ENCODE measurements at places on chromosomes 3 and 15.

DNA sequence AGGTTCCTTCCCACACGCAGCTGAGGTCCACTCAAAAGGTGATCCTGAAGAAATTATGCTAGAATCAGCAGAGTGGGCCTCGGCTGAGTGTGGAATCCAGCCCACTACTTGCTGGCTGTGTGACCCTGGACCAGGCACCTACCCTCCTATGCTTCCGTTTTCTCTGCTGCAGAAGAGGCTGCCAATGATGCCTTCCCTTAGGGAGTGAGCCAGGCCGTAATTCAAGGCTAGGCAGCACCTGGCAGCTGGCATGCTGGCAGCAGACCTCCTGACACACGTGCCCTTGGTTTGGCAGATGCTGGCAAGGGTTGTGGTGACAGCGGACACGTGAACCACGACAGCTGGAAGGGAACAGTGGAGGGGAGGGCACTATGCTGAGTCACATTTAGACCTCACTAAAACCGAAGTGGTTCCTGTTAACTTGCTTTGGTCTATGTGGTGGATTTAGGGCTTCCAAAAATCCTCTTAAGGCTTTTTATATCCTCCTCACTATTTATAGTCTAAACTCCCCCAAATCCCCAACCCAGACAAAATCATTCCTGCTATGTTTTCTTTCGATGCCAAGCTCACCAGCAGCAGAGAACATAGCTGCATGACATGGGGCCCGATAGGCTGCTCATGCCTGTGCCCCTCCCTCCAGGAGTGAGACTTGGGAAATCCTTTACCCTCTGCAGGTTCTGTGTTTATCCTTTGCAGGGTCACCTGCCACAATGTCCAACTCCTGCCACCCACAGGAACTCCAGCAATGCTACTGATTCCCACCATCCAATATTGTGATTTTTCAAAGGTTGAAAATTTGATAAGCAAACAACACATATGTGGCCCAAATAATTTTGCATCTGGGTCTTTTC lies 10.6 kb upstream of the PCSK6 start:
- DNase-seq: peak; percentile 72
- no peak overlapping the region for H3K4me3 ChIP-seq
- no peaks in the 10 kb centered on the region for H3K4me1 ChIP-seq
- H3K27me3 ChIP-seq: no peaks in the 10 kb centered on the region

DNA sequence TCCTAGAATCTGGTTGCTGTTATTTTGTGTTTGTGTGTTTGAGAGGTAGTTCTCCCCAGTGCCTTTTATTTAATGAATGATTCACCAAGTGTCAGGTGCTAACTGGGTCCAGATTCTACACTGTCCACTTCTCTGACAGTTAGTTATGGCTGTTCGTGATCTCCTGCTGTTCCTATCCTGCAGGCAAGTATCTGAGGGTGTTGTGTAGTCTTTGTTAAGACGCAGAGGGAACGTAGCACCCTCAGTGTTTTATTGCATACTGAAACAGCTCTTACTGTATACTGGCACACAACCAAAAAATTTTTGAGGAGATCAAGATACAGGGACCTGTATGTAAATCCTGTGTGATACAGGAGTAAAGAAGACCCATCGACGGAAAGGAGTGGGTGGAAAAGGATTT lies 1271.3 kb downstream of the ROBO1 start:
- no peak overlapping the region for H3K4me3 ChIP-seq
- no peaks in the 10 kb centered on the region for H3K27me3 ChIP-seq
- no peak for DNase-seq

DNA sequence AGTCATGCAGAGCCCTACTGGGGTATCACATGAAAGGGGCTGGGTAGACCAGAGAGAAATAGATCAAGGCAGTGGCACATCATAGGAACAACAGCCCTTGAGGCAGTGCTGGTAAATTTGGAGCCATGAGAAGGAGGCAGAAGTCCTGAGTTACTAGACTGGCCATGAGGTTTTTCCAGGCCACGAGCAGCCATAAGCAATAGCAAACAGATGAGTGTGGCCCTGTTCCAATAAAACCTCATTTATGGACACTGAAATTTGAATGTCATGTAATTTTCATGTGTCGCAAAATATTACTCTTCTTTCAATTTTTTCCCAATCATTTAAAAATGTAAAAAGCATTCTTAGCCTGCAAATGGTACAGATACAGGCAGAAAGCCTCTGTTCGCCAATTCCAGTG lies 28.1 kb upstream of the LRRN1 start:
- H3K4me1 ChIP-seq: no peaks in the 10 kb centered on the region
- DNase-seq: no peak
- H3K36me3 ChIP-seq: no peaks in the 10 kb centered on the region
- no peak overlapping the region for H3K4me3 ChIP-seq
- no peaks in the 10 kb centered on the region for H3K27me3 ChIP-seq

DNA sequence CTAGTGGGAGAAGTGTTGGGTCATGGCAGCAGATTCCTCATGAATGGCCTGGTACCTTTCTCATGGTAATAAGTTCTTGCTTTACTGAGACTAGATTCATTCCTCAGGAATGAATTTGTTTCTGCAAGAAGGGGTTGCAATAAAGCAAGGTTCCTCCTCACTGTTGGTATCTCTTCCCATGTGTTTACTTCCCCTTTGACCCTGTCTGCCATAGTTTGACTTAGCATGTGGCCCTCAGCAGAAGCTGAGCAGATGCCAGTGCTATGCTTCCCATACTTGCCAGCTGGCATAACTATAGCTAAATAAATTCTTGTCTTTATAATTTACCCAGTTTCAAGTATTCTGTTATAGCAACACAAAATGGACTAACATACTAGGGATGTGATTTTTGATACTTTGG lies 163.6 kb upstream of the COL8A1 start:
- no peak for DNase-seq
- H3K4me3 ChIP-seq: no peak overlapping the region
- H3K36me3 ChIP-seq: no peaks in the 10 kb centered on the region

DNA sequence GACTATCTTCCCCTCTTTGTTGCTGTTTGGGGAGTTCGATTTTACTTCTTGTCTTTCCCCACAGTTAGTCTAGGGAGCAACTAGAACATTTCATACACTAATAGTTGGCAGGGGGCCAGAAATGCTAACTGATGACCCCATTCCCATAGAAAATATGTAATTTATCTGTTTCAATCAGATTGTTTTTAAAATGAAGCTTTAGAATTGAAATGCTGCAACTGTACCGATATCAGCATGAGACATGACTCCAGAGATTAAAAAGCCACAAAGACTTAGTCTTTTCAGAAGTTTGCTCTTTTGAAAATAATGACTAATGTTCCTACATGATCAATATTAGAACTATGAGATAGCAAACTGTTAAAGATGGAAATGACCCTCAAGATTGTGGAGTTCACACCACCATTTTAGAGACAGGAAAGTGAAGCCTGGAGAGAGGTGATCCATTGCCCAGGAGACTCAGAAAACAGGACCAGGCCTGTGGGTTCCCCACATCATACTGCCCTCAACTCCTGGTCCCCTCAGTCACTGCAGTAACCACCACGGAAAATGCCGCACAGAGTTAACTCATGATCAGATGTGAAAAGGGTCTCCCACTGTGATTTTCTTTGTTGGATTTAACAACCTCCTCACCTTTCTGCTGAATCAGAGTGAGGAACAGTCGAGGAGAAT lies 130.3 kb downstream of the CHDH start:
- no peak overlapping the region for H3K27ac ChIP-seq
- no peaks in the 10 kb centered on the region for H3K27me3 ChIP-seq
- no peak for DNase-seq
- peaks cover 3% of the 10 kb centered on the region for H3K36me3 ChIP-seq
- no peaks in the 10 kb centered on the region for H3K4me1 ChIP-seq

DNA sequence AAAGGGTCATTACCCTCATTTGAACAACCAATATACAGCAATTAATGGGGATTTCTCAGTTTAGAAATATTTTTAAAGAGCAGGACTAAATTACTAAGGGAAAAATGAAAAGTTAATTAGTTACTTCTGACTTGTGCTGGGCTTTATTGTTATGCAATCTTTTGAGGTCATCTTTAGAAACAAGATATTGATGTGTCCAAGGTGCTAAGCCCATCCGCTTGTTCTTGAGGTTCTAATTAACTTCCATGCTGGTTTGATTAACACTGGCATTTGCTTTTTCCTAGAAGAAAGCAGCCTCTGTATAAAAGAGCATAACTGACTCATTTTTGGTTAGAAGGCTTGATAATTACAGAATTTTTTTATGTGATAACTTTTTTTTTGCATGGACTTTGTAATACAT lies 256.5 kb upstream of the AGTR1 start:
- DNase-seq: no peak
- H3K27me3 ChIP-seq: no peaks in the 10 kb centered on the region
- no peaks in the 10 kb centered on the region for H3K4me1 ChIP-seq
- no peak overlapping the region for H3K4me3 ChIP-seq
- H3K36me3 ChIP-seq: no peaks in the 10 kb centered on the region
- H3K27ac ChIP-seq: no peak overlapping the region

DNA sequence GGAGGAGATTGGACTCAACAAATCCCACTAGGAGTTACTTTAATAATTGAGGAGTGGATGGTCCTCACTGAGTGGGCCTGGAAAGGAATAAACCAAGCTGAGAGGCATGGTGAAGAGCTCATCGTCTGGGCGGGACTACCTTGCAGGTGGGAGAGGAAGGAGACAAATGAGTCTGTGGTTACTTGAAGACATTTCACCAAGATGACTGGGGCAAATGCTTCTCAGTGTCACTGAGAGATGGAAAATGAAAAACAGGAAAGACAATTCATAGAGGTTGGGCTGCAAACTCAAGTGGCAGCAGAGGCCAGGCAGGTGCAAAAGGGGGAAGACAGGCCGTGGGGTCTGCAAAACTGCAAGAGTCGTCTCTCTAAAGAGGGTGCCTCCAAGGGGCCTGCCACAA lies 1.5 kb upstream of the ARHGAP31 start:
- no peak for DNase-seq
- H3K4me1 ChIP-seq: no peaks in the 10 kb centered on the region
- no peaks in the 10 kb centered on the region for H3K36me3 ChIP-seq
- no peak overlapping the region for H3K27ac ChIP-seq
- no peak overlapping the region for H3K4me3 ChIP-seq
- no peaks in the 10 kb centered on the region for H3K27me3 ChIP-seq

DNA sequence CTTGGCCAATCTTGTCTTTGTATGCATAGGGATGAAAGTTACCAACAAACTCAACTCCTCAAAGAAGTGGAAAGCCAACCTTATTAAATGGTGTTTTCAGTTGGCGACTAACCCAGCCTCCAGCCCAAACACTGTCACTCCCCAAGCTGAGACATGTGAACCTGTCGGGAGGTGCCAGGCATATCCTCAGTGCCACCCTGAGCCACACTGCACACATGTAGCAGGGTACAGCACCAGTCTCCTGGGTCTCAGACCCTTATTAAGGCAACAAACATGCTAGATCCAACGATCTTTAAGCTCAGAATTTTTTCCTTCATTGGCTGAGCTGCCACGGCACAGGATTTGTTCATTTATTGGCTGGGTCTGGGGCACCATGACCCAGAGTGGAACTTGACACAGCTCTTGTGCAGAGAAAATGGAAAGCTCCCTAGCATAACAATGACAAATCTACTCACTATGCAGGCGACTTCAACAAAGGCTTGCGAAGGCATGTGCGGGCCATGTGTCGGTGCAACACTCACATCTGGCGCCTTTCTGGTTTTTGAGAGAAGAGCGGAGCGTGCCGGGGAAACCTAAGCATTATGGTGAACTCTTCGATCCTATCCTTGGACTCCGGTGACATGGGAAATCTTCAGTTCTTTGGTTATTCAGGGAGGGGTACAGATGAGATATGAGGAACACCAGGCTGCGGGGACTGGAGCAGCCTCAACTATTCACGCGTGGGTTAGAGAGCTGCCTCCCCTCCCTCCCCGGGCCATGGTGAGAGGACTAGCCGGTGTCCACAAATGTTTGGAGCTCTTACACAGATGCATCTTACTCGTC lies 190.1 kb downstream of the FAM43A start:
- H3K27me3 ChIP-seq: no peaks in the 10 kb centered on the region
- H3K36me3 ChIP-seq: no peaks in the 10 kb centered on the region
- no peak for DNase-seq
- no peak overlapping the region for H3K4me3 ChIP-seq
- no peak overlapping the region for H3K27ac ChIP-seq

DNA sequence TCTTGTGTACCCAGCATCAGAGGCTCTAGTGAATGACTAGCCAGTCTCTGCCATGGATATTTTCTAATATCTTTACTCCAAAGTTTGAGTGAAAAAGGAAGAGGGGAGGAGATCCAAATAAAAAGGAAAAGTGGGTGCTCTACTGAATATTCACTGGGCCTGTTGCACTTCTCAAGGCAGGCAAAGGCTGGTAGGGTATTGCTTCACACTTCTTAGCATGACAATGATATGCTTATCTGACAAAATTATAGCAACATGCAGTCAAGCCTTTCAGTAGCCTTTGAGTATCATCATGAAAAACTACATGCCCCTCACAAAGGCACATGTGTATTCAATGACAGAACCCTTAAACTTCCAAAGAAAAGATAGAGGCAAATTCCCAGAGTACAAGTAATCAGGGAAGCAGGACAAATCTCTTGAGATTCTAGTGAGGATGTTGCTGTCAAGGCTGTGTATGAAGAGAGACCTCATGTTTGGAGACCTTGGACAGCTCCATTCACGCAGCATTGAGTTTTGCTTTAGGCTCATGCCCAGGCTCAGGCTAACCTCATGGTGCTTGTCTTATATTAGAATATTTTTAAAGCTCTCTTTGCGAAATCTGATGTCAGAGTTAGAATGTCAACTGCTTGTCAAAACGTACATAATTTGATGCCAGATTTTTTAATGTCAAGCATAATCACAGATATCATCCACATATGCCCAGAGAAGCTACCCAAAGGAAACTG lies 506.9 kb downstream of the OCA2 start:
- no peaks in the 10 kb centered on the region for H3K36me3 ChIP-seq
- H3K27me3 ChIP-seq: no peaks in the 10 kb centered on the region
- DNase-seq: no peak
- H3K4me3 ChIP-seq: no peak overlapping the region
- H3K4me1 ChIP-seq: no peaks in the 10 kb centered on the region

DNA sequence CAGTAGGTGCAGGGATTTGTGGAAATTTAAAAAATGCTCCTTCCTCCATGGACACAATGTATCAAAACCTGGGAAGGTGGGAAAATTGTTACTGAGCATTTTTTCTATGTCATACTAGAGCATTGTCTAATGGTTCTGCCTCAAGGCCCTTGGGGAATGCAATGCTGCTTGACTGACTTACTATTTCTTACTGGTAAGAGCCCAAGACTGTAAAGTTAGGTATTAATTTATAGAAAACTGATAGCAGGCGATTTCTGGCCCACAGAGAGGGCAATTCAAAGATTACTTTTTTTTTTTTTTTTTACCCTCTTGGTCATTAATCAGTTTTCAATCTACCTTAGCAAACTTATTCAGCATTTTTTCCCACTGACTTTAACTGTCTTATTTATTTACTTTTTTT lies 38.5 kb upstream of the MRPL3 start:
- H3K27me3 ChIP-seq: no peaks in the 10 kb centered on the region
- no peak overlapping the region for H3K27ac ChIP-seq
- no peaks in the 10 kb centered on the region for H3K4me1 ChIP-seq
- no peaks in the 10 kb centered on the region for H3K36me3 ChIP-seq
- no peak for DNase-seq
- H3K4me3 ChIP-seq: no peak overlapping the region
